NCI-H1417 (cell line): ENCODE measurements at places on chromosomes 2 and 18.
A peak's percentile ranks its signal among the peaks of the same experiment; 100 is the strongest.

DNA sequence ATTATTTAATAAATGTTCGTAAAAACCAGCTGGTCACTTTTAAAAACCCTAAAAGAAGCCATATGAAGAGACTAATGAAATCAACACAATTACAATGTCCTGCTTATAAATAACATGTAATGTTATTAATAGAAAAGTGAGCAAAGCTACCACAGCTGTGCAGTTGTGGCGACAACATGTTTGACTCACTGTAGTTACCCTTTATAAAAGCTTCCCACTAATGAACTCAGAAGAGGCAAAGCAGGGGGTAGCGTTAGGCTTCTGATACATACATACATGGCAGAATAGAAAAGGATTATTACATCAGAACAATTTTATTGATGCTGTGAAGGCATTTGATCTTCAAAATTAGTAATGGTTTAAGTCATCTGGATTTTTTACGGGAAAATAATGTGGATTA, 219.7 kb downstream of the SLC4A10 start:
- DNase-seq: peak; percentile 0

DNA sequence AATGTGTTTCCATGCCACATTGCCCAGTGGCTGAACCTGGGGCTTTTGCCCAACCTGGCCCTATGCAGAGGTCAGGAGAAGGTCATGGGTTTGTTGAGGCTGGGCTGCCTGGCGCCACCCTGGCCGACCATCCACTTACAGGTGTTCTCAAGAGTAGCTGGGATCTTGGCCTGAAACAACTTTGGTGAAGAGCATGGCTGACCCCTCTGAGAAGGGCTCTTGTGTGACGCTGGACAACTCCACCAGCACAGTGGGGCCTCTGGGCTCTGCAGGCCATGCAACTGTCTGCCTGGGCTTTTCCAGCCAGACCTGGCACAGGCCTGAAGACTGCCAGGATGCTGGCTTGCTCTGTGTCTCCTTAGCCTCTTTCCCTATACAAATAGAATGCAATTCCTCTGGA, 76.4 kb upstream of the ZNG1B start:
- DNase-seq: no peak

GRCh38 chr2:99961196-99961913, 181.0 kb downstream of the AFF3 start:
- no peak for DNase-seq

DNA sequence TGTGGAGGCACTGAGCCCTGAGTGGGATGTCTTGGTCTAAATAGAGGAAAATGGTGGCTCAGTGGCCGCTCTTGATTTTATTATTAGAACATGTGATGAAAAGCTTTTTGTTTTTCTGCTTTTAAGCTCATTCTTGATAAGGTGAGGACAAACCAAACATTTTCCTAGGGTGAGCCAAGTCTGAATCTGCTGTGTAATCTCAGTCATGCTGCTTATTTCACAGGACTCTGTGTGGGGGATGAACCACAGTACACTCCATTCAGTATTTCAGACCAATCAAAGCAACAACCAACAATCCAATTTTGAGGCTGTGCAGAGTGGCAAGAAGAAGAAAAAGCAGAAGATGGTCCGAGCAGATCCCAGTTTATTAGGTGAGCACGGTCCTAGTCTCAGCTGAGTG, 20.0 kb upstream of the SNORC start:
- DNase-seq: no peak

DNA sequence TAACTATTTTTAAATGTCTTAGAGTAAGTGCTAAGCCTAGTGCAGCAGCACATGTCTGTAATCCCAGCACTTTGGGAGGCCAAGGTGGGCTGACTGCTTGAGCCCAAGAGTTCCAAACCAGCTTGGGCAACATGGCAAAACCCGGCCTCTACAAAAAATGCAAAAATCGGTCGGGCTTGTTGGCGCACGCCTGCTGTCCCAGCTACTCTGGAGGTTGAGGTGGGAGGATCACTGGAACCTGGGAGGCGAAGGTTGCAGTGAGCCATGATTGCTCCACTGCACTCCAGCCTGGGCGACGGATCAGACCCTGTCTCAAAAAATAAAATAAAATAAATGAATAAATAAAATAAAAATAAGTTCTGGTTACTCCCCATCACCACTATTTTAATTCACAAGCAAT, 783.4 kb downstream of the ERBB4 start:
- DNase-seq: no peak

- DNase-seq: no peak
These were observed 200.0 kb downstream of the GLI2 start for GRCh38 chr2:120935339-120936313.

- DNase-seq: no peak
These were observed 407.1 kb upstream of the SLC14A2 start for GRCh38 chr18:45208164-45208563.

GRCh38 chr2:14749884-14750283, 117.4 kb downstream of the LRATD1 start:
- no peak for DNase-seq

- no peak for DNase-seq
These were observed 62.2 kb downstream of the PXDN start for GRCh38 chr2:1682181-1682440.

GRCh38 chr18:9488538-9488937, 13.2 kb downstream of the RALBP1 start:
- DNase-seq: no peak

DNA sequence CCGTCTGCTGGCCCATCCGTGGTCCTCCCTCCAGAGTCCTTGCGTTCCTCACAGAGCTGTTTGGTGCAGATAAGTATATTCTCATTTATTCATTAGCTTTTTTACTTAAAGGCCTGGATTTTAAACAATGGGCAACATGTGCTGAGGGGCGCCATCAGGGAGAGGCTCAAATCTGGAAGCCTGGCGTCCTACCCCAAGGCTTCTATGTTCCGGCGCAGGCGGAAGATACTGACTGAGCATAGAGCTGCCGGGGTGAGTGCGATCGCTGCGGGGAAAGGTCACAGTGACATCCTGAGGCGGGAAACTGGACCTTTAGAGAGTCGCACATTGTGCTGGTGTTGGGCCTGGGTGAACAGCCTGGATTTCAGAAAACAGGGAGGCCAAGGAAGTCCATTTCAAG, 130.6 kb upstream of the PXDN start:
- DNase-seq: no peak

- peak; percentile 12 for DNase-seq
These were observed 84.8 kb downstream of the SH3RF3 start for GRCh38 chr2:109213646-109214433.

- DNase-seq: no peak
These were observed 59.9 kb downstream of the KIAA1328 start for GRCh38 chr18:36888778-36889177.

- DNase-seq: no peak
These were observed 90.6 kb downstream of the SGPP2 start for GRCh38 chr2:222514901-222515300.

GRCh38 chr18:69648486-69648885, 247.8 kb downstream of the DOK6 start:
- DNase-seq: peak; percentile 73

DNA sequence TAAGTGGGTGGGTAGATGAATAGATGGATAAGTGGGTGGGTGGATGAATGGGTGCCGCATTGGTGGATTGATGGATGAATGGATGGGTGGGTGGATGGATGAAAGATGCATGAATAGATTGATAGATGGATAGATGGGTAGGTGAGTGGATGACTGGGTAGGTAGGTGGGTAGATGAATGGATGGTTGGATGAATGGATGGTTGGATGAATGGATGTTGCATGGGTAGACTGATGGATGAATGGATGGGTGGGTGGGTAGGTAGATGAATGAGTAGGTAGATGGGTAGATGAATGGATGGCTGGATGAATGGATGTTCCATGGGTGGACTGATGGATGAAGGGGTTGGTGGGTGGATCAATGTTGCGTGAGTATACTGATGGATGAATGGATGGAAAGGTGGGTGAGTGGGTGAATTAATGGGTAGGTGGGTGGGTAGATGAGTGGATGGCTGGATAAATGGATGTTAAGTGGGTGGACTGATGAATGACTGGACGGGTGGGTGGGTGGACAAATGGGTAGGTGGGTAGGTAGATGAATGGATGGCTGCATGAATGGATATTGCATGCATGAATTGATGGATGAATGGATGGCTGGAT, 30.5 kb downstream of the ANKMY1 start:
- no peak for DNase-seq

- DNase-seq: no peak
These were observed 115.7 kb downstream of the FAM168B start for GRCh38 chr2:130977461-130978050.

DNA sequence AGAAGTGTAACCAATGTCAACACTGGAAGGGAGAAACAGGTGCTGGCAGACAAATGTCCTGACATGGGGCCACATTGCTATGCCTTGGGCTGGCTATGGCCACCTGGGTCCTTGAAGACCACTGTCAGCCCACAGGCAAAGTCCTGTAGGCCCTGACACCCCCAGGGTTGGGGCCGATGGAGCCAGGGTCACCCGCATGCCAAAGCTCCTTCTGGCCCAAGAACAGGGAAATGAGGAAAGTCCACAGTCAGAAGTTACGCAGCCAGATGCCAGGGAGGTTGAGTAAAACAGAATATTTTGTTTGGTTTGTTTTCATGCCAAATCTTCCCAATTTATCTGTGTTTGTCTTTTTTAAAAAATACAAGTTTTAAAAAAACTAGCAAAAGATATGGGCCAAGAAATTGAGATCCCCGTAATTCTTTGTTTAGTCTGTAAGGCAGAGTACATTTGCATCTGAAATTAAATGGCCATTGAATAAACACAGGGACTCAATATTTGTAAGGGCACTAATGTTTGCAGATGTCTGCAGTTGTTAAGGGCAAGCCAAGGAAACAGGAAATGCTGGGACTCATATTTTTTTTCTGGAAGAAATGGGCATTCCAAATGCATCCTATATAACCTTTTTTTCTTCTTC, 186.4 kb downstream of the FAM210A start:
- DNase-seq: peak; percentile 49

DNA sequence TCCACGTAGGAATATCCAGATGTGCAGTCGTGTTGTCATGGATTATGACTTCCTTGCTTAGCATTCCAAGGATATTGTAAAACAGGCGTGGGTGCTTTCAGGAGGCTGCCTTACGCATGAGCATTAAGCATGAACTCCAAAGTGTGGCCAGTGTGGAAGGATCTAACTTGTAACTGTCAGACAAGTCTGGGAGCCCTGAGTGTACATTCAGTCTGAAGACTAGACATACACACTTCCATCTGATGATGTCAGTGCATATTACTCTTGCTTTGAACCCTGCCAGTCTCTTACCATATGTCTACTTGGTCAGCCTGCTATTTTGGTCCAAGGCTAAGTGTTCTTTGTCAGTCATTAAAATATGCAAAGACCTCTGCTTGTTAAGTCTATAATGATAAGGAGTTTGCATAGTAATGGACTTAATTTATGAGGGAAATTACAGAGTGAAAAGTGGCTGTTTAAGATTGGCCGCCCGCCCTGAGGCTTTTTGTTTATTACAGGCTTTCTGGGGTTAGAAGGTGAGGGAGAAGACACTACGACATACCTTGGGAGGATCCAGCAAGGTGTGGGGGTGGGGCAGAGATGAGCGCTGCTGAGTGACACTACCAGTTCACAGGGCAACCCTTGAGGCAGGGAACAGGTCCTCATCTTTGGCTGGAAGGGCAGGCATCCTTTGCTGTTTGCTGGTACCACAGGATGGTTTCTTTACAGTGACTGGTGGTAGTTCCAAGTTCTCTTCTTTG, 48.3 kb downstream of the CABLES1 start:
- no peak for DNase-seq

DNA sequence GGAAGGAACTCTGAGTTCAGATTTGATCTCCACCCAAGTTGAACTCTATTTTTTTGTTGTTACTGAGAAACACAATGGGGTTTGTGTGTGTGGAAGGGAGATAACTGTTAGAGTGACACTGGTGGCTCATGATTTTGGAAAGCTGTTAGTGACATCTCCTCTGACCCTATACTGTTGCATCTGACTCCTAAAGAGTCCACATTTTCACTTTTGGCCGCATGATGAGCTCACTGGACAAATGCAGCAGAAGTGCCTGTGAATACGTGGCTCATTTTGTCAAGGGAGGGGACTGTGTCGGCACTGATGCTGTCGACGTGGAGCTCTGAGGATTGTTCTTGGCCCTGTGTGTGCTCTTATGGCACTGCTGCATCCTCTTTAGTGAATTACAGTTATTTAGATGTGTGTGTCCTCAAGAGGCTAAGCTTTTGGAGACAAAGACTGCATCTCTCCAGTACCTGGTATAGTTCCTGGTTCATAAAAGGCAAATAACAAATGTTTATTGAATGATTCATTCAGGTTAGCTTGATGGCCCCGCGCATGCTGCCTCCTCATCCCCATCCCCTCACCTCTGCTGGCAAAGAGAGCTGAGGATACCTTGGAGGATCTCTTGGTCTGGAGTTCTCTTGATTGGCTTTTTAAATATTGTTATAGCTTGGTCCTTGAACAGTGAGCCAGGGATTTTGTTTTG, 135.4 kb downstream of the PHLPP1 start:
- DNase-seq: no peak

DNA sequence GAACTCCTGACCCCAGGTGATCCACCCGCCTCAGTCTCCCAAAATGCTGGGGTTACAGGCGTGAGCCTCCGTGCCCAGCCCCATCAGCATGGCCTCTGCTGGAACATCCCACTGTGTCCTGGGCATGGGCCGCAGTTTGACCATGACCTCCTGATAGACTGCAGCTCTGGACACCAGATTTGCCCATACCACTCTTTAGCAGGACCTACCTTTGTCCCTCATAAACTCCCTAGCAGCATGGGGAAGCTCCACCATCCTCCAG, 92.6 kb downstream of the MYCN start:
- no peak for DNase-seq

- DNase-seq: no peak
These were observed 136.0 kb downstream of the INSIG2 start for GRCh38 chr2:118223992-118224894.

- no peak for DNase-seq
These were observed 573.2 kb downstream of the ZEB2 start for GRCh38 chr2:143946436-143947391.

- DNase-seq: no peak
These were observed 498.3 kb downstream of the RIT2 start for GRCh38 chr18:42617221-42617620.

DNA sequence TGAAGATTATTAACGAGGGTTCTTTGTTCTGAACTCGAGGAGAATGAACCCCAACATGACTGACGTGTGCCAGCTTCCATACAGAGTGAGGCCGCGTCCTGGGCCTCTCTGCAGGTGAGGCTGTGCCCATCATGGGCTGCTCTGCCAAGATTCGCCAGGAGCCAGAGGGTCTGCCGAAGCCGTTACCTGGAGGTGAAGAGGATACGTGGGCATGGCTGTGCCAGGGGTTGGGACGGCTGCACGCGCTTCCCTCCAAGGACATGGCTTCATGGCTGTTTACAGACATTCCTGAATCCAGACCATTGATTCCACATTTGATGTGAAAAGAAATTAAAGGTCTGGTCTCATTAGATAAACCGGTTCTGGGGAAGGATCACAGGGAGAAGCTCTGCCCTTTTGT, 211.4 kb upstream of the SALL3 start:
- no peak for DNase-seq
